HepG2 (cell line): ENCODE measurements at places on chromosomes 3 and 15.

DNA sequence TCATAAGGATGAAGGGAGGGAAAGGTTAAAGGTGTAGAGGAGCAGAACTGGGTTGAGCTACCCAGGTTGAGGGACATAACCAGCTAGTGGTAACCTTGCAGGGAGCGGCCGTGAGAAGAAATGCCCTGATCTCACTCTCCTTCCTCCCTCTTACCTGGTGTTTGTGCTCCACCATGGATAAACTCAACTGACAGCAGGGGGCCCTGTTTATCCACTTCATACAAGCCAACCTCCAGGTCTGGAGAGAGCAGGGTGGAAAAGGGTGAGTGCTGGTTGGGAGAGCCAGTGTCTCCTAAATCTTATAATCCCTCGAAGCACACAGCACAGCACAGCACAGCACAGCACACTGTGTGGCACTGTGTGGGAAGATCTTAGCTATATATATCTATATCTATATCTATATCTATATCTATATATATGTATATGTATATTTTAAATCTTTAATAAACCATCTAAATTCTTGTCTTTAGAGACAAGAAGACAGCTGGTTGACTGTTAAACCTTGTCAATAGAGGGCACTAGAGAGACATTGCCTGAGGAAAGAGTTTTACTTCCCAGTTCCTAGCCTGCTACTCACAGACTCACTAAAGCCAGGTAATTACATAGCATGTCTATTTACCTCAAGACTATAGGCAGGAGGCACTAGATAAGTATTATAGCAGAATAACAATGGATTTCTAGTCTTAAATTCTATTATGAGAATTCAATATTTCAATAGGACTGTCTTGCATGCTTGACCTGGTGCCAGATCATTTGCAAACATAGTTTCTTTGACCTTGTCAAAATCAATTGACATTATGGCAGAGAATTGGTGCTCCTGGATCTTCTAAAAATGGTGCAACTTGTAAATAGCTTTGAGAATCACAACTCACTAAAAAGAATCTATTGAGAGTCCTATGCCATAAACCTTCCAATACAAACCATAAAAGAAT, 21.7 kb upstream of the FMN1 start:
- no peak for DNase-seq

GRCh38 chr3:150722267-150722666, 18.5 kb upstream of the ERICH6 start:
- no peak for DNase-seq

DNA sequence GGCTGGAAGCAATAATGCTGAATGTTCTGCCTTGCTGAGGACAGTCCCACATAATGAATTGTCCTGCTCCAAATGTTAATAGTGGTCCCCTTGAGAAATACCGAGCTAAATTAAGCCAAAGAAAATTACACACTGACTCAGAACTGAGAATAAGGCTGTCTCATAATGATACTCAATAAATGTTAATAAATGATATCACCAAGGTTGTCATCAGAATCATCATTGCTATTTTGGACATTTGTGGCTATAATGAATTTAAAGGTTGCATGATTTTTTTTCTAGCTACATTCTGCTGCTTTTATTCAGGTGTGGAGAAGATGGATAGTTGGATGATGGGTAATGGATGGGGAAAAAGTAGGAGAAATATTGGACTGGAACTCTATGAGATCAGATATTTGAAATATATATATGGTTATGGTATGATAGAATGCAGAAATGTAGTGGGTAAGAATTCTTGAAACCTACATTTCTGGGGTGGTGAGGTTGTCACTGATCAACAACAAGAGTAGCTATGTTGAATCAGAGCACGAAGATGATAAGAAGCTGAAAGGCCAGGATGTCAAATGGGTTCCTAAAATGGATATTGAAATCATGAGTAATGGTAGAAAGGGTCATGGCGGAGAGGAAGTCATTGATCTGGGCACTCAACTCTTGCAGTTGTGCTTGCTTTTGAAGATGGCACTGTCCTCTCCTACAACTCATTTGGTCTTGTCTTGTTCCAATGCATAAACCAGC, 12.8 kb downstream of the CHST2 start:
- no peak for DNase-seq

DNA sequence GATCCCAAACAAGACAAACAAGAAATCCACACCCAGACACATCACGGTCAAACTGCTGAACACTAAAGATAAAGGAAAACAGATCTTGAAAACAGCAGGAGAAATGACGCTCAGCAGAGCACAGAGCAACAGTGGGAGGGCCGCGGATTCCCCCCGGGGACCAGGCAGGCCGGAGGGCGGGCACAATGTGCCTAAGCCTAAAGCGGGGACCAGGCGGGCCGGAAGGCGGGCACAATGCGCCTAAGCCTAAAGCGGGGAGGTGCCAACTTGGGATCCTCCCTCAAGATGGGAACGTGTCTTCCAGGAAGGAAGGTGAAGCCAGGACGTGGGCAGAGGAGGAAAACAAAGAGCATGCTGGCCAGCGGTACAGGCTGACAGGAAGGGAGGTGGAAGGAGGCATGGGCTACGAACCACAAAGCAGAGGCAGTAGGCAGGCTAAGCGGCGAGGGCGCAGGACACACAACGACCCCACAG, 31.1 kb downstream of the CYFIP1 start:
- no peak for DNase-seq

GRCh38 chr15:29724026-29724425, 98.2 kb downstream of the TJP1 start:
- no peak for DNase-seq

GRCh38 chr3:14822670-14823390, 4.1 kb downstream of the FGD5 start:
- DNase-seq = no peak

DNA sequence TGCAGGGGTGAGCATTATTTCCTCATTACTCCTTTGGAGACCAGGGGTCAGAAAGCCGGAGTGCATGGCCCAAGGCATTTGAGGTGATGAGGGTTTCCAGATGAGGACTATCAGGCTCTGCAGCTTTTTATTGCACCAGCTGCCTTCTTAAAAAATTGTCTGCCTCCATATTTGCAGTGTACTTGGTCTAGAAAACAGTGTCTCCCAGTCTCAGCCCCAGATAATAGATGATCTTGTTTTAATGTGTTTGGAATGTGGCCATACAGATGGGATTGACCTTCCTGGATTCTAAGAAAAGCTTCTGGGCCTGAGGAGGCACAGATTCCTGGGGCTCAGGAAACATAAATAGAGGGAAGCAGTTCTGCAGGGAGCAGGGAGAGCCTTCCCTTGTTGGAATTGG, 123.3 kb downstream of the GABRG3 start:
- no peak for DNase-seq
